Suprapubic skin (tissue), 4 donors: ENCODE measurements at places on chromosomes 7 and 10.
A peak's percentile ranks its signal among the peaks of the same experiment; 100 is the strongest.

DNA sequence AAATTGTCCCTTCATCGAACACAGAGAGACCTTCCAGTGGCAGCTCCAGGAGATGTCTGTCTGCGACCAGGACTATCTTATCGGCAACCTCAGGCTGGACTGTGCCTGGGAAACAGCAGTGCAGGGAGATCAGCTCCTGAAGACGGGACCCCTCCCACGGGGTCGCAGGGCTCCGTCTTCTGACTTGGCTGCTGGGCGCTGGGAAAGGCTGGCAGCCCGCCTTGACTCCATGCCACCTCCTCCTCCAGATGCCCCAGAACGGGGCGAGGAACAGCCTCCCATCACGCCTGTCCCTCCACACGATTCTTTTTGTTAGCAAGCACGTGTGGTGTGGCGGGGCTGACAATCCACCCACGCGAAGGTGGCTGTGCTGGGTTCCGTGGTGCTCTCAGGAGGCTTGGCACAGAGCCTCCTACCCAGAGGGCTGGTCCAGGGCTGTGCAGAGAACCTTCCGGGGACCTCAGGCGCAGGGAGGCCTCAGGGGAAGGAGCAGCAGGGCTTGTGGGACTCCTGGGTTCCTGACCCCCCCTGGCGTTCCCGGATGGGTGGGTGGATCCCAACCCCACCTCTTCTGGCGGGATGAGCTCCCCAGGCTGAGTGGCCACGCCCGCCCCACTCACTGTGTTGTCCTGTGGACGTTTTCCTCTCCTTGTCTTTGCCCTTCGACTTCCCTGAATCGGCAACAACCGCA is 47.6 kb upstream of the NKX6-2 start:
- peak; percentile 43 for DNase-seq
- H3K4me1 ChIP-seq: peaks cover 8% of the 10 kb centered on the region
- H3K27me3 ChIP-seq: peaks cover 77% of the 10 kb centered on the region
- H3K27ac ChIP-seq: no peak overlapping the region
- H3K4me3 ChIP-seq: no peak overlapping the region
- H3K36me3 ChIP-seq: no peaks in the 10 kb centered on the region

- no peak overlapping the region for H3K27ac ChIP-seq
- H3K4me1 ChIP-seq: no peaks in the 10 kb centered on the region
- peaks cover 6% of the 10 kb centered on the region for H3K27me3 ChIP-seq
- no peaks in the 10 kb centered on the region for H3K36me3 ChIP-seq
- no peak overlapping the region for H3K4me3 ChIP-seq
Measured at GRCh38 chr7:35280902-35281301, 27.0 kb upstream of the TBX20 start.

DNA sequence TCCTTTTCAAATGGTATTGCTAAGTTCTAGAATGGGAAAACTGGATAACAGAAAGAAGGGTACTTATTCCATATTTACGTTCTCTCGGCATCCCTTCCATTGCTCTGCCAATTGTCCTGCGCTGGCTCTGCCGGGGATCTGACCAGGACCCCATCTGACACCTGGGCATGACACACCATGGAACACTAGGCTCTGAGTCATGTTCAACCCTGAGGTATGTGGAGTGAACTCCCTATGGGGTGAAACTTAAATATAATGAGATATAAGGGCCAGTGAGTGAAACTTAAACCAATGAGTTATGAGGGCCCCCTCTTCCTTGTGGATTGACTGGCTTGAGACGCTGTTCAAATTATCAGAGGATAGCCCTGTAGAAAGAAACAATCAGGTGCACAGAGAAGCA is 55.1 kb upstream of the ZEB1 start:
- no peak overlapping the region for H3K4me3 ChIP-seq
- H3K36me3 ChIP-seq: no peaks in the 10 kb centered on the region
- no peak for DNase-seq
- H3K4me1 ChIP-seq: no peaks in the 10 kb centered on the region

DNA sequence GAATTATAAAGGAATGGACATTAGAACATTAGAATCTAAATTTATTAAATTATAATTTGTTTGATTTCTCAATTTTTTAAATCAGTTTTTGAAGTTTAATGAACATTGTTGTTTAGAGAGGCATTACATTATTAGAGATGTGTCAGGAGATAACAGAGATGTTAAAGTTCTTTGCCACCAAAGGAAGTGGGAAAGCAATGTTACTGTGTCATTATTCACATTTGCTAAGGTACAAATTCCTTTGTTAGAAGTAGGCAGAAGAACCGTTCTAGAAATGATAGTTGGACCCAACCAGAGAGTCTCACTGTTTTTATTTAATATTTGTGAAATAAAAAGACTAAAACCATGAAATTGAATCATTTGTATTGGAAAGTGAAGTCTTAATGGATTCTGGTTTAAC is 92.9 kb downstream of the MDFIC start:
- H3K4me1 ChIP-seq: peaks cover 7% of the 10 kb centered on the region
- peaks cover 5% of the 10 kb centered on the region for H3K36me3 ChIP-seq
- H3K4me3 ChIP-seq: no peak overlapping the region
- no peak overlapping the region for H3K27ac ChIP-seq

GRCh38 chr10:87503401-87503800 is 1.3 kb upstream of the MINPP1 start:
- no peak overlapping the region for H3K27ac ChIP-seq
- no peak for DNase-seq
- peaks cover 11% of the 10 kb centered on the region for H3K4me1 ChIP-seq
- H3K36me3 ChIP-seq: no peaks in the 10 kb centered on the region
- H3K27me3 ChIP-seq: no peaks in the 10 kb centered on the region

DNA sequence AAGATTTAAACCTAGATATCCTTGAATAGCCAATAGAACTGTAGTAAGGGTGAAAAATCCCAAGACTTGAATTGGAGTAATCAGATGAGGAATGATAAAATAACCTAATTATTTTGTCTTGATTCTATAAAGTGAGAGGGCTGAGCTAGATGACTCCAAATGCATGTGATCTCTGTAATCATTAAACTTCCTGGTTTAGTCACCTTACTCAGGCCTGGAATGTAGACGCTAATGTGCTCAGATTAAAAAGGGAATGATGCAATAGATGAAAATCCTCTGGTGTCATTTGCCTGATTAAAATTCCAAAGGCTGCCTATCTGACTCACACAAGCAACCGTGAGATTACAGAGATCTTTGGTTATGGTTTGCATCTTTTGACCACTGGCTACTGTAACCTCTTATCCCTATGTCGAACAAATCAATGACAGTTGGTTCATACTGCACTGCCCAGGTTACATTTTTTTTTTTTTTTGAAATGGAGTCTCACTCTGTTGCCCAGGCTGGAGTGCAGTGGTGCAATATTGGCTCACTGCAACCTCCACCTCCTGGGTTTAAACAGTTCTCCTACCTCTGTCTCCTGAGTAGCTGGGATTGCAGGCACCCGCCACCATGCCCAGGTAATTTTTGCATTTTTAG is 2.9 kb upstream of the HKDC1 start:
- peaks cover 5% of the 10 kb centered on the region for H3K4me1 ChIP-seq
- H3K4me3 ChIP-seq: no peak overlapping the region

GRCh38 chr7:116802746-116803152 is 59.6 kb upstream of the CAPZA2 start:
- no peaks in the 10 kb centered on the region for H3K27me3 ChIP-seq
- H3K4me3 ChIP-seq: no peak overlapping the region
- peaks cover 38% of the 10 kb centered on the region for H3K4me1 ChIP-seq
- no peak for DNase-seq
- H3K27ac ChIP-seq: no peak overlapping the region
